ENCODE measurements at places on chromosomes 7 and 10.
A peak's percentile ranks its signal among the peaks of the same experiment; 100 is the strongest.

DNA sequence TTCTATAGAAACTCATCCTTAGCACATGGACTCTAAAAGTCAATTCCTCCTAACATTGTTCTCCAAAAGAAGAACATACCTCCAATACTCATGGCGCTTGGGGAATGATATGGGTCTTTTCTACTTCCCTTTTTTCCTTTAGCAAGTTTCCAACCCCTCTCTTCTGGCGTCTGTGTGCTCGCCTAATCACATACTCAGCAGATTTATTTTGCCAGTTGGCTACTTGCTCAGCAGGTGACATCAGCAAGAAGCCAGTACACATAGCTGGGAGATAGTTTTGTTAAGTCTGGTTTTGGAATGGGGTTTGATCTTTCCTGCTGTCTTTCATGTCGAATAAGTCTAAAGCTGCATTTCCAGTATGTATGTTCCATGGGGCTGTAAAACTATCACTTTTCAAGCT lies 193.8 kb downstream of the POM121L12 start:
- DNase-seq = no peak

DNA sequence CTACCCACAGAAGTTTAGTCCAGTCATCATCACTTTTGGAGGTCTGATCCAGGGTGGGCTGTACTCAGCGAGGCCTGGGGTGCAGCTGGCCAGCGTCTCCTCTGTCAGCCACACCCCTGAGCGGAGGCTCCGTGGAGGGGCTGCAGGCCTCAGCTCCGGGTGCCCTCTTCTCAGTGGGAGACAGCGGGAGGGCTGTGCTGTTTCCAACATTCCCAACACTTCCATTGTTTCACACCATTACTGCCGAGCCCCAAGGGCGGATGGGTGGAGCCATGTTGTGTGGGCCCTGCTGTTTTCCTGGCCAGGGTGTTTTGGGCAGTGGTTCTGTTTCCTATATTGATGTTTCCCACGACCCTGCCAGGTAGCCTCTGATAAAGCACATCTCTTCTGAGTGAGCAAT lies 95.0 kb downstream of the MKI67 start:
- DNase-seq = no peak

GRCh38 chr10:80196950-80197315 lies 8.4 kb downstream of the ANXA11 start:
- no peak for DNase-seq

DNA sequence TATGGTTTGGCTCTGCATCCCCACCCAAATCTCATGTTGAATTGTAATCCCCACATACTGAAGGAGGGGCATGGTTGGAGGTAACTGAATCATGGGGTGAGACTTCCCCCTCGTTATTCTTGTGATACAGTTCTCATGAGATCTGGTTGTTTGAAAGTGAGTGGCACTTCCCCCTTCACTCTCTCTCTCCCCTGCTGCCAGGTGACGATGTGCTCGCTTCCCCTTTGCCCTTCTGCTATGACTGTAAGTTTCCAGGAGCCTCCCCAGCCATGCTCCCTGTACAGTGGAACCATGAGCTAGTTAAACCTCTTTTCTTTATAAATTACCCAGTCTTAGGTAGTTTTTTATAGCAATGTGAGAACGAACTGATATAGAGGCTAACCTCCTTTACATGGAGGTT lies 16.6 kb downstream of the PLPP4 start:
- no peak for DNase-seq

DNA sequence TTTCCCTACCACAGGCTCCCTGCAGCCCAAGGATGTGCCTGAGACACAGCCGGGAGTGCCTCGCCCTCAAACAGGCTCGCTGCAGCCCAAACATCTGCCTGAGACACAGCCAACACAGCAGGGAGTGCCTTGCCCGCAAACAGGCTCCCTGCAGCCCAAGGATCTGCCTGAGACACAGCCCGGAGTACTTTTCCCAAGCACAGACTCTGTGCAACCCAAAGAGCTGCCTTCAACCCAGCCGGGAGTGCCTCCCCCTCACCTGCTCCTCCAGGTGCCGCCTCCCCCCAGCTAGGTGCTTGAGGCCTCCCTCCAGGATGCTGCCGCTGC lies 42.9 kb downstream of the ANTXRL start:
- no peak for DNase-seq

DNA sequence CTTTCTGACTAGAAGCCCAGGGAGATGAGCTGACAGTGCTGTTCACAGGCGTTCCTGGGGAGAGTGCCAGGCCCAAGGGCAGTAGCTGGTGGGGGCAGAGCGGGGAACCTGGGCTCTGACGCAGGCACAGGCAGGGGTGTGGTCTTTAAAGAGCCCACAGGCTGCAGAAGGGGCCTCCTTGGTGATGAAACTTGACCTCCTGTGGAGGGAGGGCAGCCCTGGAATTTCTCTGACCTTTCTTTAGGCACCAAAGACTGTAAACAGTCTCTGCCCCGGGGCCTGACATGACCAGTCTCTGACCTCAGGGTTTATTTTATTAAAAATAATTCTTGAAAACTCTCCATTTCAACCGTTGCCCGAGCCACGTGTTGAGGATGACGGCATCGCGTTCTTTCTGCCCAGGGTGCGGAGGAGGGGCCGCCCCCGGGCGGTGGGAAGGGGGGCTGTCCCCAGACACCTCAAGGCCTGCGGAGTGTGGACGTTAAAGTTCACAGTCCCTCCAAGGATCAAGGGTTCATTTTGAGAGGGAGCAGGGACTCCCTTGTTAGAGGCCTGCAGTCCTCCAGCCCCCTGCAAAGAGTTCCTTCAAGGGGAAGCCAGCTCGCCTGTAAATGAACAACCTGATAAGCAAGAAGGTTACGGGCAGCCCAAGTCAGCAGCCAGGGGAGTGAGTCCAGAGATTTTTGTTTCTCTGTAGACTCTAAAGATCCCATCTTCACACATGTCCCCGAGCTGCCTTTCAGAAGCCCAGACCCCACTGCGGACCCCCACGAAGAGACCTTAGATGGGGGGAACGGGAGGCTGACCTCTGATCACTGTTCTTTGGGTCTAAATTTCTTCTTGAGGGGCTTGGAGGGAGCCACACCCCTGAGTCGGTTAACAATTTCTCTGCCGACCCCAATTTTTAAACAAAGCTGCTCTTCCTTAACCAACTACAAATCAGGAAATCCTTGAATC lies 128.9 kb downstream of the VIPR2 start:
- DNase-seq = no peak

- no peak for DNase-seq
Observed at GRCh38 chr7:143193880-143194279, 10.7 kb downstream of the TAS2R39 start.

DNA sequence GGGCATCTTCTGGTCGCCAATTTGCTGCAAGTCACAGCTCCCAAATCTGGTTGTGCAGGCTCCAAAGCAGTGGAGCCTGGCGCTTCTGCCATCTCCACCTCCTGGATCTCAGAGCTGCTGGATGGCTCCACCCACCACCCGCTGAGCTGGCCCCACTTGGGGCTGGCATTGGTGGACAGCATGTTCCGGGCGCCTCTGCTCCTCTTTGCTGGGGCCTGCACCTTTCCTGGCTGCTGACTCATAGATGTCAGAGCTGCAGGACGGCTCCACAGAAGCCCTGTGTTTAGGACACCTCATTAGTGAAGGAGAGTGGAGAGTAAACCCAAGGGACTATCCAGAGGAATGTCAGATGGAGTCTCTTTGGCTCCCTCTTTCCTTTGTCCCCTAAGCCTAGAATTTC lies 27.4 kb downstream of the MAPK8 start:
- DNase-seq = no peak

GRCh38 chr7:43018446-43018845 lies 86.3 kb downstream of the MRPL32 start:
- DNase-seq = no peak

DNA sequence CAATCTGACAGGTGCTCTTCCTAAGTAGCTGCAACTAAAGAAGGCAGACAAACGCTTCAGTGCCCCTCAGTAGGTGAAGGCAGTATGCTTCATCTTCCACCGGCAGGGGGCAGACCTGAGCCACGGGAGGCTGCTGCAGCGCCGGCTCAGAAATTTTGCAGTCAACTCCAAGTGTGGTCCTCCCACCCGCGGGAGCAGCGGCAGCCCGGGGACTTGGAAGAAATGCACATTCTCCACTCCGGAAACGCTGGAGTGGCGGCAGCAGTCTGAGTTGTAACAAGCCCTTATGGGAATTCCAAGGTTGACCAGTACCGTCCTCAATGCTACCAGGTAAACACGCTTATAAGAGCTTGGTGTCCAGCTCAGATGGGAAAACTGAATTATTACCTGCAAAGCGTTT lies 3.4 kb downstream of the IGFBP3 start:
- DNase-seq = peak; percentile 81

GRCh38 chr10:21894648-21895342 lies 108.7 kb downstream of the DNAJC1 start:
- DNase-seq = no peak

DNA sequence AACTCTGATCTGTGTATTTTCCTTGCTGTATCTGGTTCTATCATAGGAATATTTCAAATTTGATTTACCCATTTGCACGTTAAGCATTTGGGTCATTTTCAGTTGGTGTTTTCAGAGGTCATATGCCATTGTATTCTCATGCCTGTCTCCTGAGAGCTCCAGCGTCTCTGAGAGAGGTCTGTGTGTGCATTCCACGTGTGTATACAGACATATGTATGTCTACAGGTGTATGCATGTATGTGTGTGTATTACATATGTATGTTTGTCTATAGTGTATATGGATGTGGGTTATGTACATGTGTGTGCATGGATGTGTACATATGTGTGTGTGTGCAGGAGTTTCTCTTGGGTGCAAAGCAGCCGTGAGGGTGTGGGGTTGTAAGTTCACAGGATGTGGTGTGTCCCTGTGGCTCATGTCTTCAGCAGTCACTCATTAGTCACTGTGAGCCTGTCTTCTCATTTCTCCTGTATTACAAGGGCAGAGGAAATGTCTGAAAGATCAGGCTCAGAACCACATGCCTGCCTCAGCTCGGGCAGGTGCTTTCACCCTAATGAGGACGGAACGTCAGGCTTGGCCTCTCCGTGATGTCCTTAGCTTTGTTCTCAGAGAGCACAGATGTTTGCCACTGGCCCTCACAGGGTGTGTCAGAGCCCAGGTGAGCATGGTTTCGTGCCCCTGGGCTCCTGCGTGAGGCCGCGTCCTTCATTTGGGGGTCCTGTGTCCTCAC lies 101.6 kb downstream of the NKX6-2 start:
- peak; percentile 36 for DNase-seq

GRCh38 chr7:77284616-77285015 lies 85.0 kb upstream of the FGL2 start:
- DNase-seq = no peak

GRCh38 chr10:88207121-88207546 lies 343.7 kb downstream of the PTEN start:
- DNase-seq = no peak

DNA sequence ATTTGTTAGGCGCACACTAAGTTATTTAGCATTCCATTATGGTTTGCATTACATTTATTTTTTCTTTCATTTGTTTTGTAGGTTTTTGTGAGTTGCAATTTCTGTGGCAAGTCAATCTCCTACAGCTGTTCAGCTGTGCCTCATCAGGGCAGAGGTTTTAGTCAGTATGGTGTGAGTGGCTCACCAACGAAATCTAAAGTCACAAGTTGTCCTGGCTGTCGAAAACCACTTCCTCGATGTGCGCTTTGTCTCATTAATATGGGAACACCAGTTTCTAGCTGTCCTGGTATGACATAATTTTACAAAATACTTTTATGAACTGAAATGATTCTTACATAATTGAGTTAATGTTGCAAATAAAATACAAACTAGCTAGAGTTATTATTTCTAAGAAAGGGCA lies 29.5 kb downstream of the MIOS start:
- DNase-seq = peak; percentile 19

DNA sequence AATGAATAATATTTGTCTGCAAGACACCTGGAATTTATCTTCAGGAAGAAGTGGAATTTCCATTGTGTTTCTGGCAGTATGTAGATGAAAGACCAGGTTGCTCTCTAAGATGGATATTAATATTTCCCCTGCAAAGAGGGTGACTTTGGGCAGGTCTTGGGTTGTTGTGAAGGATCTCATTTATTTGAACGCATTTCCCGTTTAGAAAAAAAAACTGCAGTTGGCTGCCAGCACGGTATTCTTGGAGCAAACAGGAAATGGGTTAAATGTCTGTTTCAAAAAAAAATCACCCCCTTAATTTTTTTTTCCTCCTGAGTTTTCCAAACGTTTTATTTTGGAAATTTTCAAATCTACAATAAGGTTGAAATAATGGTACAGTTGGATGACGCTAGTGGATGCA lies 11.5 kb downstream of the EIF4H start:
- DNase-seq = no peak

DNA sequence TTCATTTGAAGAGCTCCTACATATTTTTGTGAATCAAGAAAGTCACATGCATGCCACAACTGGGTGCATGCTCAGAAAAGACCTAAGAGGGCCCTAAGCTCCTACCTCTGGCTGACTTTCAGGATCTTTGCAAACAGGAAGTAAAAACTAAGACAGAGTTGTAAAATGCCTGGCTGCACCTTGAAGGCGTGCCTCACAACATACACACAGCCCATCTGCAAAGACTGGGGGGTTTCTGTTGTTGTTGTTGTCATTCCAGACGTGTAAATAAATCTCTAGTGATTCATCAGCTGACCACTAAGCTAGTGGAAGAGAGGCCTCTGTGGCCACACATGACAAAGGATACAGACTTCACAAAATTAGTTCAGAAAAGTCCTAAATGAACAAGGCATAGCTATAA lies 31.8 kb downstream of the SMURF1 start:
- DNase-seq = no peak

Measured in body of pancreas (tissue), 4 donors.